ENCODE measurements at places on chromosomes 2 and 18. TPM values are rescaled to one million over a fixed set of nuclear protein-coding genes. Genes with fewer than 3 reads are reported as not detected.

Gene IL37
- 138 TPM for total RNA-seq

Gene DTNB
- 15.2 TPM for total RNA-seq

Gene MFSD2B
- not detected for total RNA-seq

Gene RGPD6
- total RNA-seq, result 41.3 TPM

Gene CXCR4
- total RNA-seq, result 9.2 TPM

Gene PRKCE
- total RNA-seq, result 6.4 TPM

Gene CGREF1
- total RNA-seq, result 2.1 TPM

Gene HMSD
- total RNA-seq, result not detected

Gene SLC8A1
- 21.2 TPM for total RNA-seq

Gene HJURP
- 3.8 TPM for total RNA-seq

Gene FOXI3
- not detected for total RNA-seq

Gene ZNF2
- 6.3 TPM for total RNA-seq

Gene SERPINB12
- 92.5 TPM for total RNA-seq

Gene NEU2
- total RNA-seq, result 29.9 TPM

Gene ACVR1
- total RNA-seq, result 15.8 TPM

Gene PRKAG3
- total RNA-seq, result not detected

Gene PRADC1
- total RNA-seq, result 9.7 TPM

Gene CAVIN2
- total RNA-seq, result 6.7 TPM

Gene LHCGR
- 0.19 TPM for total RNA-seq

Gene TLX2
- not detected for total RNA-seq

Gene AQP12B
- not detected for total RNA-seq

Gene SPATA3
- total RNA-seq, result not detected

Gene DAW1
- total RNA-seq, result 0.25 TPM

Gene DGKD
- 7.0 TPM for total RNA-seq

Gene USP34
- 84.3 TPM for total RNA-seq

Gene FRZB
- 7.0 TPM for total RNA-seq

Gene CTNNA2
- total RNA-seq, result not detected

Gene CDH2
- total RNA-seq, result 0.47 TPM

Gene ATP8B1
- 25.4 TPM for total RNA-seq

Gene CMPK2
- 2.6 TPM for total RNA-seq

Gene DSG1
- total RNA-seq, result 1,949 TPM

Gene SOWAHC
- 80.6 TPM for total RNA-seq

Gene VWC2L
- total RNA-seq, result not detected
